Stimulated activated CD4-positive, alpha-beta T cell treated with anti-CD3 and anti-CD28 coated beads, Interleukin-12 subunit alpha, Interleukin-12 subunit beta, amount 100 ng/mL, for 4 hours (primary cell): ENCODE measurements at places on chromosomes 1 and 21.

DNA sequence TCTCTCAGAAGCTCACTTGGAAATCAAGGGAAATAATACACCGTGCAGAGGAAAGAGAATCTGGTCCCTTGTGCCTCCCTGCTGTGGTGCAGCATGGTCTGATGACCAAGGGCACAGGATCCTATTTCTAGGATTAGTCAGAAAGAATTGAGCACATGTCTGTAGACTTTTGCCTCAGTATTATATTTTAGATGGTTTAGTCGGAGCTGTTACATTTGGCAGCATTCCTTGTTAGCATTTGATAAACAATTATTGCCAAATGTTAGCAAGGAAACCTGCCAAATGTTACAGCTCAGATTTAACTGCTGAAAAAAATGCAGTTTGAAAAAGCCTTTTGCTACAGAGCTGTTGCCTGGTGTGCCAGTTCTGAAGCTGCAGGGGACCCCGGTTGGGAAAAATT lies 183.5 kb upstream of the DPYD start:
- no peak for DNase-seq

DNA sequence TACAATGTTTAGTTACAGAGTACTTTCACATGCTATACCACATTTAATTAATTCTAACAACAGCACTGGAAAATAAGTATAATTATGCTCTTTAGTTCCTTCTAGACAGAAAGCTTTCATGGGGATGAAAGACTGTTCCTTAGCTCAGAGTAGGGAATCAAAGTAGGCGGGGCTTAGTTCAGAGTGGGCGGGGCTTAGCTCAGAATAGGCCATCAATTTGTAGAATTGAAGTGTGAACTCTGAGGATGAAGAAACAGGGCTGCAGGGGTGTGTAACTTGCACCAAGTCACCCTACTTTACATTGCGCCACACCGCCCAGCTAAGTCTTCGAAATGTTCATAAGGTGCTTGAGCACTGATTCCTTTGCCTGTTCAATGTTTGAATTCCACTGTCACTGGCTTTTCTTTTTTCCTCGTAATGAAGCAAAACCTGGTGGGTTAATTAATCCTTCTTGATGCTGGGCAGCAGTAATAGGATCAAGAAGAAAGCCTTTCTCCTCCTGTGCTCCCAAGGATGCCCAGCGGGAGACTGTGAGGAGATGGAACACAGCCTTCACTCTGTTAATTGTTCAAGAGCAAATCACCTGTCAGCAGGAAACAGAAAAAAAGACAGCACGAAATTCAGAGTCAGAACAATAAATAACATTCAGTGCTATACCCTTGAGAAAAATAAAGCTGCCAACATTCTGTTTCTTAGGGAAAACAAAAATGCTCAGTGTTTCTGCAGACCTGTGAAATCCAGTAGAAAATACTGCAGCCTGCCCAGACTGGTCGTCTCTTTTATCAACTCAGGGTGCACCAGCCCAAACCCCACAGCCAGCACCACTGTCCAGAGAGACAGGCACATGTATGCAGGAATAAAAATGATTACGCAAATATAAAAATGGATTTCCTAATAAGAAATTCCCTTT lies 66.5 kb upstream of the CAMK1G start:
- no peak for DNase-seq

- DNase-seq, result no peak
Measured at GRCh38 chr1:162197615-162198421, 128.3 kb downstream of the NOS1AP start.

GRCh38 chr1:169108863-169109560 lies 2.5 kb downstream of the ATP1B1 start:
- DNase-seq, result no peak

DNA sequence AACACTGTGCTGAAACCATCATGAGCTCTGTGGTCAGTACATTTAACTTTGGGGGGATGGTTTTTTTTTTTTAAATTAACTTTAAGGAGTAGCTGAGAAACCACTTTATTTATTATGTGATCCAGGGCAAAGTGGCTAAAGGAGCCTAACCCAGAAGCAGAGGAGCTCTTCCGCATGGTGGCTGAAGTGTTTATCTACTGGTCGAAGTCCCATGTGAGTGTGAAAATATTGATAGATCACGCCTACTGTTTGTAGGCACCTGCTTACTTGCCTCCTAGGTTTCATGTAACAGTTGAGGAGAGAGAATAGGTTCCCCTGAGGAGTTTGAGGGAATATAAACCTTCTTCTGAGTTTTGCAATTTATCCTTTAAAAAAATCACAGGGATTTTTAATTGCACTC lies 181.4 kb downstream of the ZP4 start:
- DNase-seq, result no peak

DNA sequence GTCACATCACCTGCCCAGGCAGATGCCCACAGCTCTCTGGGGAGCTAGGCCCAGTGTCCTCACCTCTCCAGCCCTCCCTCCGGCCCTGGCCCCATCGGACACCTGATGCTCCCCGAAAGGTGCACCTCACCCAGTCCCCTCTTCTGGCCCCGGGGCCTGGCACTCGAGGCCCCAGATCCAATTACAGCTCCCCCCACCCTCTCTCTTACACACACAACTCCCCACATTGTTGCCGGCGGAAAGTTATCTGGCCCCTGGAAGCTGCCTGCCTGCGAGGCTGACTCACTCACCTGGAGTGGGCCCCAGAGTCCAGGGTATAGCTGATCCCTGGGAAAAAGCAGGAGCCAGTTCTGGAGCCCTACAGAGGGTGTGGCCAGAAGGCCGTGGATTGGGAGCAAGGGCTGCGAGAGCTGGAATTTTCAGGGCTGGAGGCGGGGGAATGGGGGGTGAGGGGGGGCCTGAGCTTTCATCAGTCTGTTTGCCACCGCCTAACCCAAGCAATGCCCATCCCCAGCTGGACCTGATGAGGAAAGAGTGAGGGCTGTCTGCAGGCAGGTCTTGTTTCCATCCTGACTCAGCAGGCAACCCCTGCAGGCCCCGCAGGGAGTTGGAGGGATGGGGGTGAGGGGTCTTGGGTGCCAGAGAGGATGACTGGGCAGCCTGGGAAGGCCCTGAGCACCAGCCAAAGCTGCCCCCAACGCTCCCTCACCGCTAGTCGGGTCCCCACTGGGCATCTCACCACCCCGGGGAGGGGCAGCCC lies 948 bp downstream of the FBXO2 start:
- no peak for DNase-seq

GRCh38 chr1:221316491-221317056 lies 425.3 kb downstream of the DUSP10 start:
- DNase-seq, result no peak

- DNase-seq, result no peak
Measured at GRCh38 chr1:230165536-230165935, 98.5 kb downstream of the GALNT2 start.

GRCh38 chr1:55289614-55290013 lies 74.5 kb upstream of the USP24 start:
- no peak for DNase-seq

DNA sequence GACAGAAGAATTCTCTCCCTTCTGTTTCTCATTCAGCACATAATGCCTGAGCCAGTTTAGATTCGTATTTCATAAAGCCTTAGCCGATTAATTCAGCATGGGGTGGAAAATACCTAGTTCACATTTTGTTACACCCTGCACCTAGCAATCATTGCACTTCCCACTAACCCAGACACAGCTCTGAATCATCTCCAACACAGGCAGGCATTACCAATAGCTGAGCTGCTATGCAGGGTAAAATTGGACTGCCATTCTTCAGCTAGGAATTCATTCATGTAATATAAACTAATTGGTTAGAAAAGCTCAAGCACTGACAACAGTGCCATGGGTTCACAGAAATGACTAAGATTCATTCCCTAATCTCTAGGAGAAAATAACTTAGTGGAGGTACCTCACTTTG lies 26.9 kb upstream of the NKAIN1 start:
- DNase-seq, result no peak

DNA sequence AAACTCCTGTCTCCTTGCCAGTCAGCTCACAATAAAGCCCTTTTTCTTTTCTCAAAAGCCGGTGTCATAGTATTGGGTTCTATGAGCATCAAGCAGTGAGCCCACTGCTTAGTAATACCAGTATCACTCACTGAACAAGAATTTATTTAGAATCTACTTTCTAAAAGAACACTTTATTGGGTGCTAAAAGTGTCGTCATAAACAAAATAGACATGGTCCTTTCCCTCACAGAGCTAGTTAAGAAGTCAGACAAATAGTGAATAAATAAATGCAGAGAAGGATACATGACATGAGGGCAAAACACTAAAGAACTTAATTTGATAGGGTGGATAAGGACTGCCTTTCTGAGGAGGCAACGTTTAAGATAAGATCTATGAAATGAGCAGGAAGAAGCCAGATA lies 32.2 kb downstream of the EVI5 start:
- DNase-seq, result no peak

GRCh38 chr1:23018661-23019093 lies 591 bp upstream of the KDM1A start:
- DNase-seq, result no peak

DNA sequence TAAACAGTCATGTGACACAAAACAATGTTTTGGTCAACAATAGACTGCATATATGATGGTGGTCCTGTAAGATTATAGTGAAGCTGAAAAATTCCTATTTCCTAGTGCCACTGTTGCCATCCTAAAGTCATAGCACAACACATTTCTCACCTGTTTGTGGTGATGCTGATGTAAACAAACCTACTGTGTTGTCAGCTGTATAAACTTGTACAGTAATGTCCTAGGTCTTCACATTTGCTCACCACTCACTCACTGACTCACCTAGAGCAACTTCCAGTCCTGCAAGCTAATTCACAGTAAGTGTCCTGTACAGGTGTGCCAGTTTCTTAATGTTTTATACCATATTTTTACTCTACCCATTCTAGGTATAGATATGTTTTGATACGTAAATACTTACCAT lies 326.1 kb upstream of the USP24 start:
- DNase-seq, result no peak

DNA sequence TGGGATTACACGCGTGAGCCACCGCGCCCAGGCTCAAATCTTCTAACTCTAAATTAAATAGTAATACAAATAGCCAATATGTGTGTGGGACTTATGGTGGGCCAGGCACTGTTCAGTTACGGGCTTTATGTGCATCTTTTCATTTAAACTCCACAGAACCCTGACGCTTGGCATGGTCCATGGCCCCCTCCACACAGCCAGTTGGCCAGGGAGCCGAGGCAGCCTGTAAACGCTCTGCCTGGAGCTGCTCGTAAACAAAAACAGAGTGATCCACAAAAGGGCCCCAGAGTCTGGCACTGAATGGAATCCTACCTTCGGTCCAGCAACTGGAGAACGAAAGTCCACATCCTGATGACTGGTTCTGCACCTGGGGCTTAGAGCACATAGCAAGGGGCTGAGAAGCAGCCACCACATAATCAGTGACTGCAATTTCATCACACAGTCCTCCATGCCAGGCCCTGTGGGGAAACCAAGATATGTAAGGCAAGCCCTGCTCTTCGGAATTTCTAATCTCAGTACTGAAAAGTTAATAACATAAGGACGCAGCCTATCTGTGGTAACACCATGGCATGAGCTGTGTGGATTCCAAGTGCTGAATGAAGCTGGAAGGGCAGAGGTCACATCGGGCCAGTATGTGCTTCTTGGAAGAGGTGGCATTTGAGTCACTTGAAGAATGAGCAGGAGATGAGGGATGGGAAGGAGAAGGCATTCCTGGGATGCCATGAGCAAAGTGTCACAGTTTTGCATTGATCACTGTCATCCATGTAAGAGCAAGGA lies 13.5 kb upstream of the ADAMTSL4 start:
- no peak for DNase-seq

DNA sequence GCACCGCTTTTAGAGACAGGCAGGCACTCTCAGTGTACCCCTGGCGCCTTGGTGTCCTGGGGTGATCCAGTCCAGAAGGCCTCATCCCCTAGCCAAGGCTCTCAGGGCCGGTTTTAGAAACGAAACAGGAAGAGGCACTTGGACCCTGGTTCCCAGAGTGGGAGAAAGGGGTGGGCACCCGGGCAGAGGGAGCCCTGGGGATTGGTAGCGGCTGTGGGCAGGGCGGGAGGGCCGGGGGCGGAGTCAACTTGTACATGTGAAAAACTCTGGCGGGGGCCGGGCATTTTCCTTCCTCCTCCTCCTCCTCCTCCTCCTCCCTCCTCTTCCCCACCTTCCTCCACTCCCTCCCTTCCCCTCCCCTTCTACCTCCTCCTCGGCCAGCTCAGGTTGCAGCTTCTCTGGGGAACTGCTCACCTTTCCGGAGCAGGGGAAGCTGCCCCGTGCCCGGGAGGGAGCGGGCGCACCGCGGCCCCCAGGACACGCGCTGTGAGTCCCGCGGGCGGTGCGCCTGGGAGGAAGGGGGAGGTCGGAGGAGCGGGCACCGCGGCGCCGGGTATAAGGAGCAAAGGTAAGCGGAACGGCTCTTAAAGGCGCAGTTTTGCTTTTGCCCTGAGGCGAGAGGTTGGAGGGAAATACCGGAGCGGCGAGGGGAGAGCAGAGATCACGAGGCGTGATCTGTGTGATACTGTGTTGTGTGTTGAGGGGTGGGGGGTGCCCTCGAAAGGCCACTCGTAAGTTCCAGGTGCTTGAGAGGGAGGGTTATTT lies at the start of gene CDK18:
CDK18 (plus strand) TSS at position 359 of the 765 bp plus-strand sequence. CDS start 18,499 bp downstream, outside the sequence.
- DNase-seq, result peak; percentile 47

DNA sequence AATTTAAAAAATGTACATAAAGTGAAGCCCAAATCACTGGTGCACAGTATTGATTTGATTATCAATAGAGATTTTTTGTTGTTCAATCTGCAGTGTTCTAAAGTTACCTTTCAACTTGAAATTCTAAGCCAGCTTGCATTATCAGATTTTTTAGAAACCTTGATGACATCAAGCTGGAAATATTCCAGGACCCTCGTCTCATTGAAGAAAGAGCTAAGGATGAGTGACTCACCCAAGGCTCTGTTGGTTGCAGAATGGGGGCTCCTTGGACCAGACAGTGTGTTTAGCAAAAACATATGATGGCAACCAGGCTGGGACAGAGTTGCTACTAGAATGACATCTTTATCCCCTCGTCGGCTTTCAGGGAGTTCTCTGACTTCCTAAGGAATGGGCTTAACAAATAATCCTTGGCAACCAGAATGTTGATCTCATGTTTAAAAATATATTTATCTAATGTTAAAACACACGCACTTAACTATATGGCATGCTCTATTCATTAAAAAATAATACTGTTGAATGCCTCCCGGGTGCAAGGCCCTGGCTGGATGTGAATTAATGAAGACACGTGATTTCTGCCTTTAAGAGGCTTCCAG lies 79.7 kb downstream of the RUNX3 start:
- no peak for DNase-seq

GRCh38 chr21:14686466-14687267 lies 140.6 kb upstream of the SAMSN1 start:
- DNase-seq, result no peak

GRCh38 chr1:169762699-169763098 lies 28.8 kb upstream of the SELE start:
- no peak for DNase-seq

DNA sequence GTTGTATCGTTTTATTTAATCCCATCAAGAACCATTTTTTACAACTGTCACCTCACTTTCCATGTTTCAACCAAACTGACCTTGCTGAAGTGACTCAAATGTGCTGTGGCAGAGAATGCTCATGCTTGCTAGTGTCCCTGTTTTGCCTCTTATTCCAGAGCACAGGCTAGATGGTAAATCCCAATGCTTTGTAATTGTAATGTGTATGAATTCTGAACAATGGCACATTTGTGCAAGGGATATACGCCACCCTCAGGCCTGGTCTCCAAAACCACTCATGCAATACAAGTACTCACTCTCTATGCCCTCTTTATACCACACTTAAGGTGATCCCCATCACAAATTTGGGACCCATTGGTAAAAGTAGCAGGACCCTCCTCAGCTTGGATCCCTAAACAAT lies 313.6 kb downstream of the HHIPL2 start:
- DNase-seq, result no peak
